Glutamatergic neuron (in vitro differentiated cells): ENCODE measurements at places on chromosomes 1 and 21. TPM values are rescaled to one million over a fixed set of nuclear protein-coding genes. Genes with fewer than 3 reads are reported as not detected.

- H3K4me3 ChIP-seq = no peak overlapping the region
- no peaks in the 10 kb centered on the region for H3K36me3 ChIP-seq
- no peak for DNase-seq
- H3K27me3 ChIP-seq = peaks cover 13% of the 10 kb centered on the region
- H3K27ac ChIP-seq = no peak overlapping the region
- H3K4me1 ChIP-seq = no peaks in the 10 kb centered on the region
Observed at GRCh38 chr1:212470059-212470458, 37.3 kb downstream of the NENF start.

DNA sequence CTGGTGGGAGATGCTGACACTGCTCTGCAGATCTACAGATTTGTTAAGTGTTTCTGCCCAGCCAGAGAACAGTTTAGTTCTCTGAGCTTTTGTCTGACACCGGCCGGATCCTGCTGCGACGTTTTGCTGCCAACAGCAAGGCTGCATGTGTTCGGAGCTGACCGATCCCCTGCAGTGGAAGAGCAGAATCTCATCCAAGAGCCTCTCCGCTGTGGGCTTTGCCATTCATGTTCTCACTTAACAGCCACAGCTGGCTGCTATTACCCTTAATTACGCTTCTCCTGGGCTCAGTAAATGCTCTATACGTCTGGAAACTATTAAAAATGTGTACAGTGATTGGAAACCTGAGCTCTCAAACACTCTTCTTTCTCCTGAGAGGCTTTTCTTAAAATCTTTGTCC is 105.3 kb downstream of the BCAR3 start:
- peaks cover 30% of the 10 kb centered on the region for H3K4me1 ChIP-seq
- DNase-seq = no peak
- H3K27ac ChIP-seq = peak overlapping the region; percentile 31
- H3K36me3 ChIP-seq = peaks cover 5% of the 10 kb centered on the region
- H3K27me3 ChIP-seq = peaks cover 5% of the 10 kb centered on the region
- no peak overlapping the region for H3K4me3 ChIP-seq

DNA sequence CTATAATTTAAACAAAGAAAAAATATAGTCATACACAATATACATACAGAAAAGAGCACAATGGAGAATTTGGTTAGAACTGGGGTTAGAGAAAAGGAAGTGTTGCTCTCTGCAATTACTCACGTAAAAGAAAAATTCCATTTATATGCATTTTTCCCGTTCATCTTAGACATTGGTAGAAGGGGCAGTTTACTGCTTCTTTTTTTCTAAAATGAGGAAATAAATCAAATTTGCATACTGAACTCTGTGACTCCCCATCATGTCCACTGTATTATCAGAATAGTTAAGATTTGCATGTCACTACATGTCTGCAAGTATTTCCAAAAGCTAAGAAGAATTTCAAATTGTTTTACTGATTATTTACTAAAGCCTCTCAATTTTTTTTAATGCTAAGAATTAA is 44.1 kb upstream of the C1orf105 start:
- H3K27me3 ChIP-seq = no peaks in the 10 kb centered on the region
- DNase-seq = no peak
- H3K36me3 ChIP-seq = no peaks in the 10 kb centered on the region
- H3K4me3 ChIP-seq = no peak overlapping the region

GRCh38 chr1:2313651-2314261 is 77.6 kb downstream of the MORN1 start:
- peaks cover 2% of the 10 kb centered on the region for H3K4me1 ChIP-seq
- H3K27me3 ChIP-seq = no peaks in the 10 kb centered on the region
- no peak overlapping the region for H3K27ac ChIP-seq

DNA sequence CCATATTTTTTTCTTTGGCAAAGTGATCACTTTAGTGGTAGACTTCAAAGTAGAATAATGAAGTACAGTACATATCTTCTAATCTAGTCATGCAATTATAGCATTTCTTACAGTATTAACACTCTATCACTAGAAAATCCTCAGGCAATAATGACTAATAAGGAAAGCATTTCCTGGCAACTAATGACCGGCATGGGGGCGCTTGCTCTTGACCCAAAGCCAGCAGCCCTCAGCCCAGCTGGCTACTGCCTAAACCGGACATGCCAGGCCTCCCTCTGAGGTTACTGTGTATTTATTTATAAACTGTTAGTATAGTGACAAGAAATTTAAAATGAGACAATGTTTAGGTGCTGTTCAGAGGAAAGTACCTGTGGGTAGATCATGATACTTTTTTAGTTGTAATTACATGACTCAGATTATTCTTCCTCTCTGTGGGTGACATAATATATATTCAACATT is 633.8 kb downstream of the PTPRC start:
- H3K4me3 ChIP-seq = no peak overlapping the region
- H3K27me3 ChIP-seq = peaks cover 2% of the 10 kb centered on the region
- DNase-seq = no peak
- no peaks in the 10 kb centered on the region for H3K4me1 ChIP-seq
- no peak overlapping the region for H3K27ac ChIP-seq

DNA sequence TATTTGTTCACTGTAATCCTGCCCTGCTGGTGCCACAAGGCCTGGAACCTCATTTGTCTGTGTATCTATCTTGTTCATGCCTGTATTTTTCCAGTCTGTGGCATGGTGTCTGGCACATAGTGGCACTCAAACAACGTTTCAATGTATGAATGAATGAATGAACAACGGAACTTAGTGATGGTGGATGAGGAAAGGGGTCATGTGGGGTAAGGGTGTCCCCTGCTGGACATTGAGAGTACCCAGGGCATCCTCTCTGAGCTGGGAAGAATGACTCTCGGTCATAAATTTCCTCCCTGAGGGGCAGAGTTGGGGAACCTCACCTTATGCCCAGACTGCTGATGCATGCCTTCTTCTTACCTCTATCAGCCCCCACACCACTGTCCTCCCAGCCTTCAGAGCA is 18.9 kb upstream of the ZNF683 start:
- H3K27me3 ChIP-seq = no peaks in the 10 kb centered on the region
- H3K36me3 ChIP-seq = no peaks in the 10 kb centered on the region
- H3K27ac ChIP-seq = no peak overlapping the region
- peak overlapping the region; percentile 21 for H3K4me3 ChIP-seq
- DNase-seq = peak; percentile 29

DNA sequence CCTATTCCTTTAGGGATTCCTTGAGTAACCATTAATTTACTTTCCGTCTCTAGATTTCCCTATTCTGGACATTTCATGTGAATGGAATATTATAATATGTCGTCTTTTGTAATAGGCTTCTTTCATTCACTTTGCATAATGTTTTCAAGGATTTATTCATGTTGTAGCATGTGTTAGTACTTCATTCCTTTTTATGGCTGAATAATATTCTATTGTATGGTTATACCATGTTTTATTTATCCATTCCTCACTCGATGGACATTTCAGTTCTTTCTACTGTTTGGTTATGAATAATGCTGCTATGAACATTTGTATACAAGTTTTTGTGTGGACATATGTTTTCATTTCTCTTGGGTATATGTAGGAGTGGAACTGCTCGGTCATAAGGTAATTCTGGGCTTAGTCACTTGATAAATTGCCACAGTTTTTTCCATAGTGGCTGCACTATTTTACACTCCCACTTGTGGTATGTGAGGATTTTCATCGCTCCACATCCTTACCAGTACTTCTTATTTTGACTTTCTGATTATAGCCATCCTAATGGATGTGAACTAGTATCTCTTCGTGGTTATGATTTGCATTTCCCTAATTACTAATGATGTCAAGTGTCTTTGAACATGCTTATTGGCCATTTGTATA is 17.7 kb downstream of the PPP2R5A start:
- H3K27ac ChIP-seq = no peak overlapping the region
- no peak overlapping the region for H3K4me3 ChIP-seq
- no peaks in the 10 kb centered on the region for H3K36me3 ChIP-seq
- H3K4me1 ChIP-seq = no peaks in the 10 kb centered on the region

GRCh38 chr1:25917996-25918395 is 11.8 kb upstream of the STMN1 start:
- DNase-seq = no peak
- H3K4me1 ChIP-seq = peaks cover 19% of the 10 kb centered on the region
- H3K4me3 ChIP-seq = no peak overlapping the region
- no peaks in the 10 kb centered on the region for H3K27me3 ChIP-seq
- no peaks in the 10 kb centered on the region for H3K36me3 ChIP-seq

- peak overlapping the region; percentile 85 for H3K4me3 ChIP-seq
- H3K4me1 ChIP-seq = peaks cover 4% of the 10 kb centered on the region
- peak overlapping the region; percentile 70 for H3K27ac ChIP-seq
- peaks cover 5% of the 10 kb centered on the region for H3K27me3 ChIP-seq
- H3K36me3 ChIP-seq = no peaks in the 10 kb centered on the region
Observed at GRCh38 chr21:46666941-46667740, 31.7 kb downstream of the PRMT2 start.

DNA sequence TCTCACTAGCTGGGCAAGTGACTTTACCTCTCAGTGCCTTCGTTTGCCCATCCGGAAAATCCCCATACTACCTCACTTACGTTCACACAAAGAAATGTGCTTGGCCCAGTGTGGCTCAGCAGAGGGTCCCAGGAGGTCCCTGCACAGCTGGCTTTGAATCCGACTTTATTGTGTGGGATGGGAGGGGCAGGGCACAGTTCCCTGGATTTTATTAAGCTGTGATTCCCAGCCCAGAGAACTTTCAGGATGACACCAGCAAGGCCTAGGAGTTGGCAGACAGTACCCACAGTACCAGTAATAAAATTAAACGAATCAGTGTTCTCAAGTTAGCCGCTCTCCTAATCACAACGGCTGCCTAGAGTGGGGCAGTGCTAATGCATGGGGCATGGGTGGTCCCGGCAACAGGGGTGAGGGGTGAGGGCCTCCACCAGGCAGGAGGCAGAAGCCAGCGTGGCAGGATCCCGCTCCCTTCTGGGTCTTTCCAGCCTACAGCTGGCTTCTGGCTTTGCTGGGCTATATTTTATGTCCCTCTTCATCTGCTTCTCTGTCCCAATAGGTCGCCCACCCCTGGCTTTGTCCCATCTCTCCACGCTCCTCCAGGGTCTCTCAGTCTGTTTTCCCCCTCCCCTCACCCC is 74.9 kb downstream of the VWA5B1 start:
- H3K4me1 ChIP-seq = peaks cover 14% of the 10 kb centered on the region
- H3K27me3 ChIP-seq = peaks cover 16% of the 10 kb centered on the region
- no peaks in the 10 kb centered on the region for H3K36me3 ChIP-seq
- no peak overlapping the region for H3K4me3 ChIP-seq
- DNase-seq = no peak

DNA sequence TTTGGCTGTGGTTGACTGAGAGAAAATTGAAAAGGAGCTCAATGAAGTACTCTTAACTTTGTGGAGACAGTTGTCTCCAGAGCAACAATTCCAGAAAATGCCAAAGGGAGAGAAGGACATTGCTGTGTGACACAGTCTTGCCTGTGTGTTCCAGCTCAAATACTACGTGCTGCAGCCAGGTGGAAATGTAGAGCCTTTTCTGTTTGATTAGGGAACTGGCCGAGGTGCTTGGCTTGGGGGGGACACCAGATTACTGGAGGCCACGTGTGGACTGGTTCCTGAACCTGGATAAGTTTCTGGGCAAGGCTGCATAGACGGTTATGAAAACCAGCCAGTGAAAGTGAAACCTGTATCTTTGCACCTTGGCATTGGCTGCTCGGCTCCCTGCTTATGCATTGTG is 217.9 kb downstream of the CTH start:
- peaks cover 9% of the 10 kb centered on the region for H3K4me1 ChIP-seq
- DNase-seq = no peak
- H3K27ac ChIP-seq = peak overlapping the region; percentile 7

DNA sequence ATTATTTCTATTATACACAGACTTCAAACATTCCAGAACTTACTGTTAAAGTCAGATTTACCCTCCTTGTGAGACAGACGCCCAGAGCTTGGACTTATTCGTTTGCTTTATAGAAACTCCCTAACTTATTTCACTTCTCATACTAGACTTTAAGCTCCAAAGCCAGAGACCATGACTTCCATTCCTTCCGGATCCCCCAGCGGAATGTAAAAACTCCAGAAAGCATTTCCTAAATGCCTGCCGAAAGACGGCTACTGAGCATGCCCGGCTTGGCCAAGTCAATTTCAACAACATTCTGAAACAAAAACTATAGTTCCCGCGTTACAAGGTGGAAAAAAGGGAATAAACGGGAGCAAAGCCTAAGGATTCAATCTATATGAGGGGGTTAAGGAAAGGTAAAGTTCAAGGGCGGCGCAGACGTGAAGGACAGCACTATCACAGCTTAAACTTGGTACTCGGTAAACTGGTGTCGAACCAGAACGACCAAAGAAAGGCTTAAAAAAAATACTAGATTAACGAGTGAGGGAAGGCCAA is 1.1 kb downstream of the USP48 start:
- DNase-seq = no peak
- H3K27me3 ChIP-seq = peaks cover 5% of the 10 kb centered on the region
- peak overlapping the region; percentile 98 for H3K4me3 ChIP-seq
- peaks cover 5% of the 10 kb centered on the region for H3K4me1 ChIP-seq

- no peak overlapping the region for H3K27ac ChIP-seq
- H3K4me1 ChIP-seq = peaks cover 17% of the 10 kb centered on the region
- no peak for DNase-seq
- no peaks in the 10 kb centered on the region for H3K27me3 ChIP-seq
Observed at GRCh38 chr1:9890224-9890731, 19.8 kb downstream of the CTNNBIP1 start.

- H3K27me3 ChIP-seq = peaks cover 2% of the 10 kb centered on the region
- H3K4me1 ChIP-seq = no peaks in the 10 kb centered on the region
- no peak overlapping the region for H3K4me3 ChIP-seq
- DNase-seq = no peak
- H3K36me3 ChIP-seq = no peaks in the 10 kb centered on the region
Observed at GRCh38 chr1:2591233-2591580, 4.6 kb downstream of the PRXL2B start.

DNA sequence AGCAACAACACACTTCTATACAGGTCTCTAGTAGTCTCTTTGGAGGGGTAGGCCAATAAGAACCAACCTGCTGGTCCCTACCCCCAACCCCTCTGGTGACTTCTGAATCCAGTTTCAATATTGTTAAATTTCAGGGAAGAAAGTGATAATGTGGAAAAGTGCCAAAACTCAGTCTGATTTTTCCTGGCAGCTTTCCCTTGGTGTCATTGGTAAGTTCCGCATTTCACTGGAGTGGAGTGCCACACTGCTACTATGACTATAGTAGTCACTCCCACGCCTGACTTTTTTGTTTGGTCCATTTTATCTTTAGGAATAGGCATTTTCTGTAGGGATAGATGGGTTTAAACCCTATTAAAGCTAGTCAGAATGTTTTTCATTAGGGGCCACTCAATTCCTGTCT is 5.7 kb upstream of the ARID1A start:
- no peak overlapping the region for H3K27ac ChIP-seq
- no peaks in the 10 kb centered on the region for H3K36me3 ChIP-seq
- H3K4me1 ChIP-seq = peaks cover 17% of the 10 kb centered on the region
- no peak overlapping the region for H3K4me3 ChIP-seq
- DNase-seq = no peak

- H3K36me3 ChIP-seq = no peaks in the 10 kb centered on the region
- H3K4me3 ChIP-seq = no peak overlapping the region
- peaks cover 10% of the 10 kb centered on the region for H3K4me1 ChIP-seq
- H3K27me3 ChIP-seq = no peaks in the 10 kb centered on the region
Observed at GRCh38 chr1:46363121-46363520, 22.5 kb downstream of the NSUN4 start.

LRRC42 gene
- total RNA-seq = 37.5 TPM

FCRL6 gene
- not detected for total RNA-seq

SCCPDH gene
- 34.6 TPM for total RNA-seq

ETV3 gene
- total RNA-seq = 39.0 TPM

GNAT2 gene
- not detected for total RNA-seq
